ENCODE measurements at places on chromosomes 7 and 10.

- DNase-seq: no peak
Observed at GRCh38 chr7:20409961-20410360, 79.3 kb downstream of the ITGB8 start.

GRCh38 chr7:83472376-83472775 is 176.6 kb downstream of the SEMA3E start:
- no peak for DNase-seq

GRCh38 chr7:43953071-43953470 is 26.8 kb downstream of the UBE2D4 start:
- no peak for DNase-seq

GRCh38 chr10:80187465-80188409 is 17.6 kb downstream of the ANXA11 start:
- peak; percentile 56 for DNase-seq

GRCh38 chr7:17392846-17393245 is 94.4 kb downstream of the AHR start:
- no peak for DNase-seq

DNA sequence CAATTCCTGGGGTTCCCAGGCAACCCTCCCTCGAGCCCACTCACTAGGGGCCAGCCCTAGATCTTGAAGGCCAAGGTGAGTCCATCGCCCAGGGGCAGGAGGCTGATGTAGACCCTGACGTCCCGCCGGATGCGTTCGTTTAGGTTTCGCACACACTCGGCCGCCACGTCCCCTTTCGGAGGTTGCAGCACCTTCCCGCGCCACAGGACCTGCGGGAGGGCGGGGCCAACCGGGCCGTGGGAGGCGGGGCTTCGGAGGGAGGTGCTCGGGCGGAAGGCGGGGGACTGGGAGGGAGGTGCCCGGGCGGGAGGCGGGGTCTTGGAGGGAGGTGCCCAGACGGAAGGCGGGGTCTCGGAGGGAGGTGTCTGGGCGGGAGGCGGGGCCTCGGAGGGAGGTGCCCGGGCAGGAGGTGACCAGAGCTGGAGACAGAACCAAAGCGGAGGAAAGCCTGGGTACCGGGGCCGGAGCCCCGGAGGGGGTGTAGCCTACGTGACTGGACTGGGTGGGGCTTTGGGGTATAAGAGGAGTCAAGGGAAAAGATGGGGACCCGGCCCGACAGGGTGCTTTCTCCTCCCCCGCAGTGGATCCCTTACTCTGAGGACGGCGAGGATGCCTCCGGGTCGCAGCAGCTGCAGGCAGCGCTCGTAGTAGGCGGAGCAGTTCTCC is 1.6 kb downstream of the COMTD1 start:
- DNase-seq: peak; percentile 97

DNA sequence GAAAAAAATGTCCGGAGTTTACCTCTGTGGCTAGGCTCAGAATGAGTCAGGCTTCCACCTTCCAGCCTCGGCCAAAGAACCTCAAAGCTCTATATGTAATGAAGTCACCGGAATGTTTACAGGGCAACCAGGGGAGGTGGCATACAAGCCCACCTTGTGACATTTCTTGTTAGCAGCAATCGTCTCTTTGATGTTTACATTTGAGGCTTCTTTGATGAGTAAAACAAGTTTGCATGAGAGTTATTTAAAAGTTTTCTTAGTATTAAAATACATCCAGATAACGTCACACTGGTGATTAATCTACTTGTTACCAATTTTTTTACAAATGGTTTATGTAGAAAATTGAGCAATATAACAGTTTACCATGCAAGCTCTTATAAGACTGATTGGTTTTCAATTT is 133.1 kb upstream of the ADAM12 start:
- DNase-seq: no peak

- no peak for DNase-seq
Observed at GRCh38 chr10:80485076-80485945, 31.2 kb downstream of the TSPAN14 start.

- DNase-seq: no peak
Observed at GRCh38 chr10:51063166-51063565, 11.1 kb upstream of the PRKG1 start.

- DNase-seq: no peak
Observed at GRCh38 chr7:104048055-104048454, 58.6 kb upstream of the RELN start.

GRCh38 chr10:32005050-32005449 is 51.2 kb downstream of the KIF5B start:
- DNase-seq: no peak

- DNase-seq: no peak
Observed at GRCh38 chr7:112512451-112513210, 31.8 kb downstream of the LSMEM1 start.

GRCh38 chr10:7046615-7047014 is 364.2 kb downstream of the SFMBT2 start:
- no peak for DNase-seq

DNA sequence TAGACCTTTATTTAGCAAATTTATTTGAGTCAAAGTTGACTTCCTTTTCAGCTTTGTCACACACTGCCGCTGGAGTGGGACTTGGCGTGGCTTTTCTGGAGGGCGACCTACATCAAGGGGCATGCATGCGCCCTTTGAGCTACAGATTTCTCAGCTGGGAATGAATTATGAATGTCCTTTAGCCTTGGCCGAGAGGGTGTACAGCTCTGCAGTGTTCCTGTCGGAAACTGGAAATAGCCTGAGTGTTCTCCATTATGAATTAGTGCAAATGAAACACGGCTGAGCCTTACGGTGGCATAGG is 79.7 kb downstream of the GLRX3 start:
- no peak for DNase-seq

GRCh38 chr7:113085781-113086390 is 741 bp downstream of the GPR85 start:
- DNase-seq: no peak

GRCh38 chr7:74092964-74093471 is 9.4 kb downstream of the LIMK1 start:
- no peak for DNase-seq

DNA sequence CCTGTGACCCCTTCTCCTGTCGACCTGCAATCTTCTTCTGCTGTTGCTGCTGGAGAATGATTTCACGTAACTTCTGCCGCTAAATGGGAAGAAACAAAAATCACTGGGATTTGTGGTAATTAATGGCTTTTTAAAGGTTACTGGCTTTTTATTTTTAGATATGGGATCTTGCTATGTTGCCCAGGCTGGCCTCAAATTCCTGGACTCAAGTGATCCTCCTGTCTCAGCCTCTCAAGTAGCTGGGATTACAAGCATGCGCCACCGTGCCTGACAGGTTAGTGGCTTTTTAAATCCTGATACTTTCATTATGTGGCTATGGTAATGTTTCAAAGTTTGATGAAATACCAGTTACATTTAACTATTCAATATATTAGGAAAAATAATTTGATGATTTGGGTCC is 154.6 kb downstream of the GALNT11 start:
- DNase-seq: no peak

DNA sequence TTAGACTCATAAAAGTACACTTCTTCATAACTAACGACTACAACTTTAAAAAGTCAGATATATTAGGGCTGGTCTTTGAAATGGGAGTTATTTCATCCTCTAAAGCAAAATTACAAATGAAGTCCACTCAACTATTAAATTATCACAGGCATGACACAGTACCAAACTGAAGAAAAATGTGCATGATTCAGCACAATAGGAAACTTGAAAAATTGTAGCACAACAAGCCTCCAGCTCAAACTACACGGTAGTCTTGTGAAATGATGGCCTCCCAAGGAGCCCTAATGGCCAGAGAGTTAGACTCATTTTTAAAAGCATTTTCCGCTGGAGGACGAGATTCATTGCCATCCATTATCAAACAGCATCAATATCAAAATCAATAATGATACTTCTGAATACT is 76.4 kb downstream of the MAGI2 start:
- no peak for DNase-seq

- no peak for DNase-seq
Observed at GRCh38 chr7:26183545-26184280, 16.8 kb downstream of the HNRNPA2B1 start.

- DNase-seq: no peak
Observed at GRCh38 chr10:128694851-128695725, 568.9 kb upstream of the MKI67 start.

GRCh38 chr10:116866987-116867595 is 17.8 kb downstream of the ENO4 start:
- DNase-seq: no peak

DNA sequence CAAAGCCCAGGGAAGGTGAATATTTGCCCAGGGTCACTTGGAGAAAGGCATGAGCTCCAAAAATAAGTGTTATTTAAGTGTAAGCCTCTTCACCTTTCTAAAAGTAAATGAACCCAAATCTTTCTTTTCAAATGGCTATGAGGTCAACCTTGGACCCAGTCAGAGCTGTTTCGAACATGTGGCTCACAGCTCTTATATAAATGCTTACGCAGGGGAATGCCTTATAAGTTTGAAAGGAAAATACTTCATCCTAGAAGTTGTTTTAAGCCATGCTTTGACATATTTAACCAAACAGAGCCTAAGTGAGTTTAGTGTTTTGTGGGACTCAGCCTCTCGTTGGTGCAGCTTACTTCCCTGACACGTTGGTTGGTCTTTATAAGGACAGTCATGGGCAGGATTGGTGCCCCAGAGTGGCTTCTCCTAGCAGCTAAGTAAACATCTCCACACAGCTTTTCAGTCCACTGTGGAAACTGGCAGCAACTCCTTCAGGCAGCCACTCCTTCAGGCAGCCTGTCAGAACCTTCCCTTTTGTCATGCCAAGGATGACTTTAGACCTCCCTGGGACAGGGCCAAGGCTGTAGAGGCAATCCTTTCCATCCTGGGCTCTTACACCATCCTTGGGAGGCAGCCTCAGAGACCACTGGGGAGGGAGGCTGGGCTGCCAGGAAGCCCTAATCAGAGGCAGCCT is 43.6 kb downstream of the MINDY4 start:
- DNase-seq: no peak

DNA sequence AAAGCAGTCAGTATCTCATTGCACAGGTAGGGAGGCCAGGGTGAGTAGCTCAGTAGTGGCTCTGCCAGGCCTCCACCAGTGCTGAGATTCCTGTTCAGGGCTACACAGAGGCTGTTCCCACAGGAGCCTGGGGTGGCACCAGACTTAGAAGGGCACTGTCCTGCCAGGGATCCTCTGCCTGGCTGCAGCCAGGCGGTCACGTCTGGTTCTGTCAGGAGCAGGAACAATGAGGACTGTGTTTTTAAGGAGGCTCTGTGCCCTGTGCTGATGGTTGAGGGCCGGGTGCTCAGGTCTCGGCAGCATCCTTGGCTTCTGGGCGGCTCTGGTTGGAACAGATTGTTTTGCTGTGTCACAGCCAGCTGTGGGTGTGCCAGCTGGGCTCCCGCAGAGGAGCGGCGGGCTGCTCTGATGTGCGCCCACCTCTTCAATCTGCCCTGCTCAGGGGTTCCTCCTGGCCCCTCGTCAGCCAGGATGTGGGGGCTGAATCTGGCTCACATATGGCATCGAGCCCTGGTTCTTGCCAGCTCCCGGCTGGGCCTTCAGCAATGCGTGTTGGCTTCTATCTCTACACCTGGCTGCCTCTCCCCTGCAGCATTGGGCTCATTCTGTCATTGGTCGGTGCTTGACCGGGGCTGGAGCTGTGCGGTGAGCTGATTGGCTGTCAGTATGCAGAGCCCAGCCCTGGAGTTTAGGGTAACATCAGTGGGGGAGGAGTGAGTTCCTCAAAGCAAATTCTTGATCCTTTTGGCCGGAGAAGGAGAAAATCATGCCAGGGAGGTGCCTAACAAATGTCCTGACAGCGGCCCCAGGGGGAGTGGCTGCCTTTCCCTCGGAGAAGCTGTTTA is 41.2 kb downstream of the TACR2 start:
- DNase-seq: no peak

- no peak for DNase-seq
Observed at GRCh38 chr10:28600056-28600455, 67.1 kb downstream of the WAC start.

- DNase-seq: no peak
Observed at GRCh38 chr7:25240340-25240739, 12.1 kb upstream of the NPVF start.

DNA sequence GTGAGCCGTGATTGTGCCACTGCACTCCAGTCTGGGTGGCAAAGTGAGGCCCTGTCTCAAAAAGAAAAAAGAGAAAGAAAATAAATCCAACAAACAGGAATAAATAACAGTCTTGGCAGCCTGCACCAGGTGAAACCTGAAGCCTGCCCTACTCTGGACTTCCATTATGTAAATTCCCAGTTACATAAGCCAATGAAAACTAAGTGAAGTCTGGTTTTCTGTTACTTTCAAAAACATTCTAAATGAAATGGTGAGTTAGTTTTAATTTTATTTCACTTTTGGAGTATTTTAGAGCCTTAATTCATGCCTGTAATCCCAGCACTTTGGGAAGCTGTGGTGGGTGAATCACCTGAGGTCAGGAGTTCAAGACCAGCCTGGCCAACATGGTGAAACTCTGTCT is 22.5 kb upstream of the HIBADH start:
- no peak for DNase-seq

DNA sequence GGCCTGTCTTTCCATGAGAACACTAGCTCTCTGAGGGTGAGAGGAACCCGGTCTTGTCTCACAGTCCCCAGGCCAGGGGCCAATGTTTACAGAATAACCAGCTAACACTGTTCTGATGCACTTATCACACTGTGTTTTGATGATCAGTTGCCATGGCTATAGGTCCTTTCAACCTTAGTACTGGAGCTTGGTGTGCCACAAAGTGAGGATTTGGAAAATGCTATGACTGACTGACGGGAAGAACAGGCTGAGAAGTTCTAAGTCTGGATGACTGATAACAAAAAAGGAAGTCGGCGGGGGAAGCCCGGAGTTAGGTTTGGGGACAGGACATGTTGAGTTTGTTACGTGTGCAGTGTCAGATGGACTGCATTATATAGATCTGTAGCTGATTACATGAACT is 141.8 kb downstream of the CTTNBP2 start:
- peak; percentile 3 for DNase-seq

GRCh38 chr7:112853422-112853821 is 63.2 kb upstream of the TMEM168 start:
- no peak for DNase-seq

- no peak for DNase-seq
Observed at GRCh38 chr10:46319389-46319788, 32.6 kb downstream of the ANTXRL start.

- DNase-seq: no peak
Observed at GRCh38 chr7:19851504-19851903, 78.1 kb upstream of the TMEM196 start.

DNA sequence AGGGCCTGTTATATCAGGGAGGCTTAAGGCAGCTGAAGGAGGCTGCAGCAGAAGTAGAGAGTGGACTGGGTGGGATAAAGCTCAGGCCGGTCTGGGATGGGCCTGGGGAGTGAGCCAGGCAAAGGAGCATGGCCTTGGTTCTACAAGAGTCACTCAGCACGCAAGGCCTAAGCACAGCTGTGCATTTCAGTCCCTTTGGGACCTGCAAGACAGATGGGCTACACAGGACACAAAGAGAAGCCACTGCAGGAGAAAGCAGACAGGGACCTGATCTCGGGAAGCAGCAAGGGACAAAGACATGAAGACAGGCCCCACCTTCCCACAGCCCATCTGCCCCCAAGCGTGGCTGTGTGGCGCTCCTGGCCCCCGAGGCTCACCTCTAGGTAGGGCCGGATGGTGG is 29.4 kb downstream of the RRP12 start:
- DNase-seq: no peak

- DNase-seq: no peak
Observed at GRCh38 chr7:26723129-26723528, 141.3 kb downstream of the SKAP2 start.

GRCh38 chr7:154853063-154853726 is 149.7 kb downstream of the PAXIP1 start:
- DNase-seq: no peak
